Nucleus accumbens (tissue), 56 donors: ENCODE measurements at places on chromosomes 5 and 9.

DNA sequence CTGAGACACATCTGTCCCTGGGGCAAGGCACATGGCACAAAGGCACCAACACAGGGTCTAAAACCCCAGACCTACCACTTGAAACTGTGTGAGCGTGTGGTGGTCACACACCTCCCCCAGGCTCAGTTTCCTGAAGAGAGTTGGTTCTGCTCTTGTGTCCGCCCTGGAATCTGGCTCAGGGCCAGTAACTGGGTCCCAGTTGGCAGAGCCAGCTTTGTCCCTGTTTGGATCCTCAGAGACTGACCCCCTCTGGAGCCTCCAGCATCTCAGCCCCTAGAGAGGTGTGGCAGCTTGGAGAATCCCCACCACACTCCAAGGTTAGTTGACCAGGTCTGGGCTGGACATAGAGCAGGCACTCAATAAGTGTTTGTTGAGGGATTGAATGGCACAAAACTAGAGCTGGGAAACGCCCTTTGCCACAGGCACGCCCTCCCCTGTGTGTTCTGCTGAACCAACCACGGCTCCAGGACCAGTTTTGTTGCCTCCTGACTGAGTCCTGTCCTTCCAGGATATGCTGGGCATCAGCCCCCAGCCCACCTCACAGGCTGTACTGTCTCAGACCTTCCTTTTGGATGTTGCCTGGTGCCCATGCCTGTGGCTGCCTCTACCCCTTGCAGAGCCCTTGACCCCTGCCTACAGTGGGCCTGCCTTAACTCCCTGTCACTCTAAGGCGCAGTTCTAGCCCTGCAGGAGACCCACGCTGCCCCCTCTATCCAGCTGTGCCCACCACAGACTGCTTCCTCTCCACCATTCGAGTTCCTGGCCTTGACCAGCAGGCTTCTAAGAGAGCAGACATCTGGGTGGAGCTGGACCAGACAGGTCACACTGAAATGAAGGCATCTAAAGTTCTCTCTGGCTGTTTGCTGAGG, 3.8 kb upstream of the PDLIM4 start:
- DNase-seq, result no peak

- DNase-seq, result no peak
Observed at GRCh38 chr9:134359493-134360179, 33.4 kb downstream of the RXRA start.

DNA sequence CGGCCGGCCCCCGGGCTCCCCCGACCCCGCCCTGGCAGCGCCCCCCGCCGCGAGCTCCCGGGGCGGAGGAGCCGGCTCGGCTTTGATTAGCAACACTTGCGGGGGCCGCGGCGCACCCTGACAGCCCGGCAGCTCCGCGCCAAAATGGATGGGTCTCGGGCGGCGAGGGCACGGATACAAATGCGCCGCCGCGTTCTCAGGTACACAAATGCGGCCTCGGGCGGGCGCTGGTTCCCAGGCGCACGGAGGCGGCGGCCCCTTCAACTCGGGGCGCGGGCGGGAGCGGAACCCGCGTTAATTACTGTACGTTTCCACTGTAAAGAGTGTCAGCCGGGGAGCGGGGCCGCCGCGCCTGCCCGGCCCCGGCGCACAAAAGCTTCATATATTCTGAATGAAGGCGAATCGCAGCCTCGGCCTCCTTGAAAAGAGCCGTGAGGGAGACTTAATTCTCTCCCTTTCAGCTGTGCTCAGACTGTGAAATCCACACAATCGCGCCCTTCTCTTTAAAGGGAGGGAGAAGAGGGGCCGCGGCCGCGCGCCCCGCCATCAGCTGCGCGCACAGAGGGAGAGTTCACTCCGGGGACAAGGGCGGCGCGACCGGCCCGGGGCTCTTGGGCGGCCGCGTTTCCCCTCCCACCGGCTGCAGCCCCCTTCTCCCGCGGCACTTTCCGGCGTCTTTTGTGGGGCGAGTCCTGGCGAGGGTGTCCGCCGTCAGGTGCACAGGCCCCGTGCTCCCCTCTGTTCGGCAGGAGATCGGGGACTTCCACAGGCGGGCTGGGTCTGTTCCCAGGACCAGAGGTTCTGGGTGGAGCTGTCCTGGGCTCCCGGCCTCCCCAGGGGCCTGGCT, 27.0 kb downstream of the MSX2 start:
- no peak for DNase-seq

GRCh38 chr5:121746763-121747162, 104.9 kb upstream of the FTMT start:
- no peak for DNase-seq

- no peak for DNase-seq
Observed at GRCh38 chr5:90948969-90949368, 390.4 kb downstream of the ADGRV1 start.

- DNase-seq, result no peak
Observed at GRCh38 chr5:96516631-96517071, 83.6 kb upstream of the PCSK1 start.

DNA sequence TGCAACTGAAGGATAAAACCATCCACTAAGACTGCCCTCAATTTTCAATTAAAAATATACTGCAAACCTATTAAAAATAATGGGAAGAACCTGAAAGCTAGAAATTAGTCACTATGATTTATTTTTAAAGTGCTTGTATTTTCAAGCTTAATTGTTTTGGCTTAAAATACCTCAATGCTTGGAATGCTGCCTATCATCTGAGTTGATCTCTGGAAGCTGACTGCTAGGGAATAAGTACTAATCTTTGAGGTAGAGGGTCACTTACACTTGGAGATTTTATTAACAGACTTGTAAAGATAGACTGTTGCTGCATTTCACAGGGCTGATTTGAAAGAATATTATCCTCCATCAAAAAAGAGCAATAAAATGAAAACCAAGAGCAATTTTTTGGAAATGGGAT, 6.2 kb downstream of the PCSK1 start:
- DNase-seq, result no peak

DNA sequence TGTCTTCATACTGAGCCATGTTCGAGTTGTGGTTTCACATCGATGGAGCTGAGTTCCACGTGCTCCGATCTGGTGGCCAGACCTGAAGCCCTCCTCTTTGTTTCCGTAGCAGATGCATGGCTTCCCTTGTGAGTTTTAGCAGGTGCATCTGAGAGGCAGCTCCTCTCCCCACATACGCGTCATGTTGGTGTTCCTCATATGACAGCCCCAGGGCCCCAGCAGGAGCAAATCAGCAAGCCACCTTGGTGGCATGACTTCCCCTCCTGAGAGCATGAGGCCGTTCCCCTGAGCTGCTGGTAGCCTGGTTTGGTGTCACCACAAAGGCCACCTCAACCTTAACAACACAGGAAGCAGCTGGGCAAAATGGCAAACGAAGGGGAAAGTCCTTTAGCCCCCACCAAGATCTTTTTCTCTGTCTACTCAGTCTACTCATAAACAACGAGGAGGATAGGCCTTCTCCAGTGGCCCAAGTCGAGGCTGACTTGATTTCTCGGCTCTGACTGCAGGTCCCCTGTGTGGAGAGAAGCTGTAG, 5.9 kb downstream of the CYFIP2 start:
- DNase-seq, result no peak

- DNase-seq, result no peak
Observed at GRCh38 chr5:174198541-174198940, 153.0 kb downstream of the NSG2 start.

DNA sequence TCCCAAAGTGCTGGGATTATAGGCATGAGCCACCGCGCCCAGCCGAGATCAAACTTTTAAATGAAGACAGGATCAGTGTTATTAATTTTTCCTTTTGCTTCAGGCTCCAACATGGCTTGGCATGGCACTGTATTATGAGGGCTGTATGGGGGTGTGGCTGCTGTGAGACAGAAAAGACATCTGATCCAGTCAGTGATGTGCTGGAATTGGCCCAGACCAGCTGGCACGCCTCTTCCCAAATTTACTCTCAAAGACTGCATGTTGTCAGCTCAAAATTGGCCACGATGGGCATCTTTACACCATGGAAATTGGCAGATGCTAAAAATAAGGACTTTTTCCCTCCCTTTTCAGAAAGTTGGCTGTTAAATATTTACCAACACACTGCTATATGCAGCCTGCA, 12.1 kb upstream of the COL27A1 start:
- no peak for DNase-seq

GRCh38 chr5:135092476-135092875, 58.4 kb upstream of the PITX1 start:
- no peak for DNase-seq

GRCh38 chr9:95132366-95133324, 184.9 kb downstream of the FANCC start:
- no peak for DNase-seq

DNA sequence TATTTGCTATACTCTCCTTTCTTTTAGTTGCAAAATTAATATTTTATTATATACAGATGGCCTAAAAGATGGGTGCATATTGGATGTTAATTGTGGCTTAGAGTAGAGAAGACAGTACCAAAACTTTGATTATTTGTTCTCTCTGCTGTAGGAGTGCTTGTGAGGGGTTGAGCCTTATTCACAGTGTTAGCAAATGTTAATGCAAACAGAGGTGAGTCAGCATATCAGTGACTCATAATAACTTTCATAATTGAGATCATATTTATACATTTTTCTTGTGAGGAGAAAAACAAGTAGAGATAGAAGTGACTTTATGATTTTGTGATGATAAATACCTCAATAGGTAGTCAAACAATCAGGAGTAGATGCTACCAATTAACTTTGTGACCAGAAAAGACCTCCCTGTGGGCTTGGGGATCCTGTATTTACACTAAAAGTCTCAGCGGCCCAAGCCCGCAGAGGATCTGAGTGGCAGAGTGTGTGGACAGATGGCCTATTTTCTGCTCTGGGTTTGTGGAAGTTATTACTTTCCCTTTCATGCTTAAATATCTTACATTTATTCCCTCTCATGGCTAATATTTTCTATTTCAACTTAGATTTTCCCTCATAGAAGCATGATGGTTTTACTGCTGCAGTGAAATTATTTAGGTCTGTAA, 226.5 kb downstream of the TAF11L14 start:
- DNase-seq, result no peak

DNA sequence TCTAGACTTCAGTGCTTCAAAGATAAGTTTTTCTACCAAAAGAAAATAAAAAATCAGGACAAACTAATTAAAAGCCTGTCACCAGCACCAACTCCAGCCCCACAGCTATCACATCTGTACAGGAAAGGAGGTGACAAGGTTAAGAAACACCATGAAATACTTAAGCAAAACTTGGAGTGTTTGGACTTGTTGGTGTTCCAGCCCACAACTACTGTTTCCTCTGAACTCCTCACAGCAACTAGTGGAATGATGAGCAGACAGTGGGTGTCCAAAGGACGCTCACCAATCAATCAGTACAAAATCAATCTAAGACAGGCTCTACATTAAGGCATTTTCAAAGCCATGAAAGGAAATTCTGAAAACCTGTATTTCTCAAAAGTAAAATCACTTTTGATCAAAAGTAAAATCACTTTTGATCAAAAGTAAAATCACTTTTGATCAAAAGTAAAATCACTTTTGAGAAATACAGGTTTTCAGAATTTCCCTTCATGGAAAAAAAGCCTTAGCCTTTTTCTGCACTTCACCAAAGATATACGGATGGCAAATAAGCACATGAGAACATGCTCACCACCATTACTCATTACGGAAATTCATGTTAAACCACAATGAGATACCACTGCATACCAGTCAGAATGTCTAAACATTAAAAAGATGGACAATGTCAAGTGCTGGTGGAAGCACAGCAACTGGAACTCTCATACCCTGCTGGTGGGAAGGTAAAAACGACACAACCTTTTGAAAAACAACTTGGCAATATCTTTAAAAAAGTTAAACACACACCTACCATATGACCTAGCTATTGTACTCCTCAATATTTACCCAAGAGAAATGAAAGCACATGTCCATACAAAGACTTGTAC, 79.7 kb downstream of the MED27 start:
- DNase-seq, result no peak

GRCh38 chr5:176396330-176396729, 7.8 kb downstream of the HIGD2A start:
- DNase-seq, result no peak

- DNase-seq, result no peak
Observed at GRCh38 chr9:8390571-8390970, 591.0 kb upstream of the DMAC1 start.

GRCh38 chr9:124858330-124859046, 3.3 kb downstream of the RPL35 start:
- DNase-seq, result no peak

GRCh38 chr9:31519826-31520225, 864.6 kb upstream of the ACO1 start:
- DNase-seq, result no peak

DNA sequence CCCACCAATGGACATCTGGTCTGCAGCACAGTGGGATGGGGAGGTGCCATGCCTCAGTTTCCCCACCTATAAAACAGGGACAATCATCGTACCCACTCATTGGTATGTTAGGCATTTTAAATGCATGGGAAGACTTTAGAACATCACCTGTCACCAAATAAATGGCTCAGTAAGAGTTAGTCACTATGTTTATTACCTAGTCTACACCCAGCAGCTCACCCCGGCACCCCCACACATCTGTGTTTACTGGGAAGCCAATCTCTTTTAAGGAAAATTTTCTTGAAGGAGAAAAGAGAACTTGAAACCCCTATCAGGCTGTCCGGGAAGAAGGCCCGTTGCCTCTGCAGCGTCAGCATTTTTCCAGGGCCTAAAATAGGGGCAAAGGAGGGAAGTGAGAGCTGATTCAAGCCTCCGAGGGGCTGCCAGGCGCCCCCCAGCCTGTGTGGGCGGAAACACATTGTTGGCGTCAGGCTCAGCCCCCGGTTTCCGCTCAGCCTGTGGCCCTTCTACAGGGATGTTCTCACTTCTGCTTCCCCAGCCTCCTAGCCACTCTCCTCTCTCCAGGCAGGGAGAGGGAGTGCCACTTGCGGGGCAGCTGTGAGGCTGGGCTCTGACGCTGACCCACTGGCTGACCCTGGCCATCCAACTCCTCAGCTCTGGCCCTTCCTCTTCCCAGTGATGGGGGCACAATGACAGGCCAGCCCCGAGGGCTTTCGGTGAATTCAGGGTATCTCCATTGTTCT, 4.6 kb downstream of the CSF1R start:
- peak; percentile 64 for DNase-seq

DNA sequence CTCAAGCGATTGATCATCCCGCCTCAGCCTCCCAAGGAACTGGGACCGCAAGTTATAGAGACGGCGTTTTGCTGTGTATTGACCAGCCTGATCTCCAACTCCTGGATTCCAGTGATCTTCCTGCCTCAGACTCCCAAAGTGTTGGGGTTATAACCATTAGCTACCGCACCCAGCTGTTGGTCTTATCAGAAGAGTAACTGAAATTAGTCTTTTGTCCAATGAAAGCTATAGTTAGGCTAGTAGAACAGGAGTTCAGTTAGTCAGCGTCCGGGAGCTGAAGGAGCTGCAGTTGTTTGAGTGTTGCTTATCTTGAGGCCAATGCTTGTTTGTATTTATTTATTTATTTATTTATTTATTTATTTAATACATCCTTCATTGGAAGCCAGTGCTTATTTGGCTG, 3.2 kb upstream of the MIGA2 start:
- no peak for DNase-seq

DNA sequence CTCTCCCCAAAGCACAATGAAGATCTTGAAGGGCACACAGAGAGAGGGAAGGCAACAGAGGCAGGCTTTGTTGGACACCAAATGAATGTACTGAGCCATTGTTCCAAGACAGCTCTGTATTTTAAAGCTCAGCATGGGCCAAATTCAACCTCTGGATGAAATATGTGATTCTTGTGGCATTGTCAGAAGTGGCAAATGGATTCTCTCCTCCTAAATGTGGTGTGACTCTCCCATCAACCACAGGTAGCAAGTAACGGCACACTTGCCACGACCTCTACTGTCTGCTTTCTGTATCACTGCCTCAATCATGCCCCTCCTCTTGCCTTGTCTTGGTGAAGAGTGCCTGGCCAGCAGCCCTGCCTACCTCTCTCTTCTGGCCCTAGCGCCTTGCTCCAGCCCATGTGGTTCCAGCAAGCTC, 6.1 kb upstream of the MOB3B start:
- peak; percentile 34 for DNase-seq

- DNase-seq, result no peak
Observed at GRCh38 chr5:176527246-176528222, 9.7 kb downstream of the RNF44 start.
